Effector CD8-positive, alpha-beta T cell (primary cell): ENCODE measurements at places on chromosomes 13 and 19.

DNA sequence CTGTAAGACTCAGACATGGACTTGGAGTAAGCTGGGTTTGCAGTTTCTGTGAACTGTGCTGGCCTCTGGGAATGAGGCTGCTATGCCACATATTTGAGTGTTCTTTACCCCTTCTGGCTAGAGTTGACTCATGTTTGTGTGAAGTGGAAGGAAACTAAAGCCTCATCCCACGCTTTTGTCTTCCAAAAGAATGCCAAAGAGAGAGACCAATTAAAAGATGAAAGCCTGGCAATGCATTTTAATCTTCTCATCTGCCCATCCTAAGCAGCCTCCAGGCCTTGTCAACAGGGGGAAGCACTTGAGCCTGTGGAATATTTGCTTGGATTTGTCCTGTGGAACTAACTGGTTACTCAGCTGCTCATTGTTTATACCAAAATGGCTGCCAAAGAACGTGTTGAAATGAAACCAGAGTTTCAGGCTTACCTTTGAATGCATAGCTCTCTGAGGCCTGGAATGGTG, 49.1 kb downstream of the LMO7 start:
- no peak for DNase-seq

- DNase-seq, result no peak
Observed at GRCh38 chr19:31821346-31821745, 472.1 kb upstream of the TSHZ3 start.

DNA sequence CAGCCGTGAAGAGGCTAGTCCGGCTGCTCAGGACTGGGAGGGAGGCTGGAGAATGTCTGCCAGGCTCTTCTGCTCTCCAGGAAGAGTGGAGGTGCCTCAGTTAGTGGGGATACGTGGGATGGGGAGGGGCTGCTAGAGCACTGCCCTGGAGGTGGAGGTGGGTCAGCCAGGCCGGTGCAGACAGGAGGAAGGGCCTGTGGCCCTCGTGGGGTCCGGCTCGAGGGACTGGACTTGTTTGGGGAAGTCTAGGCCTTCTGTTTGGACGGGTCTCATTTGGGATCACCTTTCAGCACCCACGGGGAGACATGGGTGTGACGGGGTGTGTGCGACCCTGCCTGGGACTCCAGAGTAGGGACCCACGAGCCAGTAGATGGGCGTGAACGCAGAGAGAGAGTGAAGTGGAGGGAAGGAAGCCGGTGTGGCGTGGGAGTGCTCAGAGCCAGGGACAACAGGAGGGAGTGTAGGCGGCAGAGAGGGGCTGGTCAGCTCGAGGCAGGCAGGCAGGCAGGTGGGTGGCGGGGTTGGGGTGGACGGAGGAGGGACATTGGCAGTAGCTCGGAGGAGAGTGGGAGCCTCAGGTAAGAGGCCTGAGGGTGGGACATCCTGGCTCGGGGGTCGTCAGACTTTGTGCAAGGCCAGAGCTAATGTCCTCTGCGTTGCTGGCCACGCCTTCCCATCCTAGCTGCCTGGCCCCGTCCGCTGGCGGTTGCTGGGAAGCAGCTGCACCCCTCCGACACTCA, 11.5 kb downstream of the EPN1 start:
- DNase-seq, result no peak

DNA sequence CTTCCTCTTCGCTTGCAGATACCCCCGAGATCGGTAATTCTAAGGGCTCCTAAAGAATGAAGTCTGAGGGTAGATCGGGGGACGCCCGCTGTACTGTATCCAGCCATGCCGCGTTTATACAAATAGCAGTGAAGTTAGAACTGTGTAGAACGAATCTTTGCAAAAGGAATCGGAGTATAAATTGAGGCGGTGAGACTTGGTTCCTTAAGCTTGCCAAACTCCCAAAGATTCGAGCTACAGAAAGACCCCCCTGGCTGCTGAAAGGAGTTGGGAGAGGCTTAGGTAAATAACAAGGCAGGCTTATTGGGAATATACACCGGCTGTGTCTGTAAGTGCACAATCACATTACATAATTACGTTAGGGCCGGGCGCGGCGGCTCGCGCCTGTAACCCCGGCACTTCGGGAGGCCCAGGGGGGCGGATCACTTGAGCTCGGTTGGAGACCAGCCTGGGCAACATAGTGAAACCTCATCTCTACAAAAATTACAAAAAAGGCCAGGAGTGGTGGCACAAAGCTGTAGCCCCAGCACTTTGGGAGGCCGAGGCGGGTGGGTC, 12.2 kb downstream of the TMEM160 start:
- no peak for DNase-seq

DNA sequence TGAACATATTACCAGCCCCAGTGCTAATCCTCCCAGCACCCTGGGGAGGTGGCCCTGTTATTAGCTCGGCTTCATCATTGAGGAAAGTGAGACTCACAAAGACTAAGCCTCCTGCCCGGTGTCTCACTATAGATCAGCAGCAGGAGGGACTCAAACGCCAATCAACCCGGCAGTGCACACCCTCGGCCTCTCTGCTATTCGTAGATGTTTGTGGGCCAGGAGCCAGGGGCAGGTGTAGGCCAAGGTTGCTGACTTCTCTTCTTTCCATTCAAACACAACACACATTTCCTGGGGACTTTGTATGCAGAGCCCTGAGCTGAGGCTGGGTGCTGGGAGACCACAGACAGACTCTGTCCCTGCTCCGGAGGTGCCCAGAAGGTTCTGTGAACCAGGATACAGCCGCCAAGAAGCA, 9.4 kb upstream of the SBK3 start:
- no peak for DNase-seq

- no peak for DNase-seq
Observed at GRCh38 chr19:10593148-10593547, 6.0 kb upstream of the AP1M2 start.

DNA sequence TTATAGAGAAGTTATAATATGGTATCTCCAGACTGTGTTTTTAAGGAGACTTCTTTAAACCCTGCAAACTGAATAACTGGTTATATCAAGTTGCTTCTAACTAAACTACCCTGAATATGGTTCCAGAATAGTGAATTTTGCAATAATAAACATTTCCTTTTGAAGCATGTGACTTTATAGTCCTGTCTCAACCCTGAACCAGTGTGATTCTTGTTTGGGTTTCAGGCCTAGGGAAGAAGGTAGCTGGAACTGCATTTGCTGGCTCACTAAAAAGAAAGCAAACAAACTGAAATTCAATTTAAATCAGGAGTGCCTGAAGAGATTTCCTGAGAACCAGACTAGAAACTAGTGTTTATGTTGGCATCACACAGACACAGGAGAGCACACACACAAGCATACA, 4.9 kb downstream of the ARHGEF7 start:
- DNase-seq, result no peak

DNA sequence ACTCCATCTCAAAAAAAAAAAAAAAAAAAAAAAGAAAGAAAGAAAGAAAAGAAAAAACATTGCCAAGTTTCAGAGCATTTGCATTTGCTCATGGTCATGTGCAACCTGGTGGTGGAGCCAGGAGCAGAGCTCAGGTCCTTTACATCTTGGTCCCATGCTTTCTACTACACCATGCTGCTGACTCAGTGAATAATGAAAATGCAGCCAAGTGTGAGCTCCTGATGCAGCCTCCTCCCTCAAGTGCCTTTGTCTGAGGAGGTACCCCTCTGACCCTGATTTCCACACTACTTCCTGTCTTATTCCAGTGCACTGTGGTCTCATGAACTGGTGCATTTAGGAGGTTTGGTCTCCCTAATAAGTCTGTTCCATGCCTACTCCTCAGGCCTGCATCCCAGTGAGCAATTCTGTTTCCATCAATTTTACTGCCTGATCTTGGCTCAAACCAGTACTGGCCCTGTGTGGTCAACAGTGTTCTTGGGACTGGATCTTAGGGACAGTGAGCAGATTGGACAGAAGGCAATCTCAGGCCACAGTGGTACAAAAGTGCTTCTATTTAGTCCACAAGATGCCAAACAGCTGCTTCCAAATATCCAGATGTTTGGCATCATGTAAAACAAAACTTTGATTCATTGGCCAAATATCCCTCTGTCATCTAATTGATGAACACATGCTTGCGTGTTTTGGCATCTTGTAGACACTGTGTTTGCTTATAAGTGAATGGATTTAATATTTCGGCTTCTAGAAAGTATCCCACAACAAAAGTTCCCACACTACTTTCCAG, 28.8 kb upstream of the LRCH1 start:
- no peak for DNase-seq

GRCh38 chr13:53200075-53200474, 171.5 kb downstream of the OLFM4 start:
- DNase-seq, result no peak

GRCh38 chr13:75864718-75865117, 228.6 kb downstream of the LMO7 start:
- DNase-seq, result no peak

DNA sequence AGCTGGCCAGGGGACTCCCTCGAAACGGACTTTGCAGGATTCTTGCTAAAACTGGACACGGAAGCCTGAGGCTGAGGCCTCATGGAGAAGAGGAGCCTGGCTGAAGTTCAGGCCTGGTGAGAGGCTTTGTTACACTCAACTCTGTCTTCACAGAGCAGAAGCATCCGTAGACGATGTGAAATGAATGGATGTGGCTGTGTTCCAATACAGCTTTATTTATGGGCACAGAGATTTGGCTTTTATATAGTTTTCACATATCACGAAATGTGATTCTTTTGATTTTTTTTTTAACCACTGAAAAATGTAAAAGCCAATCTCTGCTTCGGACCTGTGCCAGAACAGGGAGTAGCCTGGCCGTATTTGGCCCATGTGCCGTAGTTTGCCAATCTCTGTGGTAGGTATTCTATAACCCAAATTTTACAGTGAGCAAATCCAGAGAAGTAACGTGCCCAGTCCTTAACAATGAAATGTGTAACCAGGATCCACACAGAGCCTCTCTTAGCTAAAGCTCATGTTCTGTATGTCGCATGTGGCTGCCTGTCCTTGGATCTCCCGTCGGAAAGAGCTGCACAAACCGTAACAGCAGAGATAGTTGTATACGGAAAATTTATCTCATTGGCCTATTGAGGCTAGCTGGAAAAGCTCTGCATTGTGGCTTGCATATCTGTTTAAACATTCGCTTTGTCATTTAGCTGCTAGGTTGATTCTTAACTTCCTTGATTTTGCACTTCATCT, 171.6 kb upstream of the RNF113B start:
- no peak for DNase-seq

DNA sequence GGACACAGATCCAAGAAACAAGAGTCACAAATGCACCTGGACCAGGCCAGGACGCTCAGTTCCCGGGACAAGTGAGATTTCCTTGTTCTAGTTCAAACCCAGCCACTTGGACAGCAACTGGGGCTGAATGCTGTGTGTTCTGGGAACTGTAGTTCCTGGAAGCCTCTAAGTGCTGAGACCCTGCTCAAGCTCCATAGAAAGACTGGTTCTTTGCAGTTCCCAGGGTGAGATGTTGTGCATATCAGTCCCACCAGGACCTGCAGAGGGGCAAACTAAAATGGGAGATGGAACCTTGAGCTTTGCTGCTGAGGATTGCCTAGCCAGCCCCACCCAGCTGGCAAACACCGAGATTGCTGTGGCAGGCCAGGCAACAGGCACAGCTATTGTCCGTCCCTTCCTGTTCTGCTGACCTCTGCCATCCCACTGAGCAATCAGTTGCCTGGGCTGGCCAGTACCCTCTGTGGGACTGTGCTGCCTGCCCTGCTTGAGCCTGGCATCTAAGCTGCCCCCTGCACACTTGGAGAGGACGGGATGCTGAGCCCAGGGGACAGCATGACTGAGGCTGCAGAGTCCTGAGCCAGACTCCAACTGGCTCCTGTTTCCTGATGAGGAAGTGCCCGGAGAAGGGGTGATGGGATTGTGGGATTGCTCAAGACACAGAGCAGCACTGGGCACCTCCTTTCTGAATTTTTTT, 1.4 kb upstream of the GIPC1 start:
- no peak for DNase-seq

GRCh38 chr19:15196360-15197005, 4.3 kb downstream of the NOTCH3 start:
- DNase-seq, result no peak

GRCh38 chr13:77916488-77916887, 2.1 kb downstream of the EDNRB start:
- no peak for DNase-seq

GRCh38 chr13:92886535-92887077, 340.0 kb upstream of the GPC6 start:
- no peak for DNase-seq

GRCh38 chr13:69545551-69545950, 562.1 kb upstream of the ATXN8OS start:
- no peak for DNase-seq

- no peak for DNase-seq
Observed at GRCh38 chr13:45368571-45368970, 27.6 kb upstream of the TPT1 start.

DNA sequence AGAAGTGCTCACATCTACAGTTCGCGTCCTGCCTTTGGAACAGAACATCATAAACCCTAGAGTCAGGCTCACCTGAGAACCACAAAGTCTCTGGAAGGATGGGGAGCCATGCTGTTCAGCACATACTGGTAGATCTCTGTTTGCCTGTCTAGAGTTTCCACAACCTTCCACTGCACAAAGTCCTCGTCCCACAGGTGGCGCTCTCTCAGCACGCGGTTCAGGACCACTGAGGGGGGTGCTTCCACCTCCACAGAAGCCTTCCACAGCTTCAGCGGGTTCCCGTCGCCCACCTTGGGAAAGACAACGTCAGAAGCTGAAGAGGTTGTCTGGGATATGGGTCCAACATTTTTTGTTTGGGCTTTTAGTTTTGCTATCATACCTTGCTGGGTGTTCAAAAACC, 93.6 kb downstream of the KL start:
- no peak for DNase-seq

GRCh38 chr13:27712421-27712820, 79.9 kb upstream of the GSX1 start:
- DNase-seq, result no peak

DNA sequence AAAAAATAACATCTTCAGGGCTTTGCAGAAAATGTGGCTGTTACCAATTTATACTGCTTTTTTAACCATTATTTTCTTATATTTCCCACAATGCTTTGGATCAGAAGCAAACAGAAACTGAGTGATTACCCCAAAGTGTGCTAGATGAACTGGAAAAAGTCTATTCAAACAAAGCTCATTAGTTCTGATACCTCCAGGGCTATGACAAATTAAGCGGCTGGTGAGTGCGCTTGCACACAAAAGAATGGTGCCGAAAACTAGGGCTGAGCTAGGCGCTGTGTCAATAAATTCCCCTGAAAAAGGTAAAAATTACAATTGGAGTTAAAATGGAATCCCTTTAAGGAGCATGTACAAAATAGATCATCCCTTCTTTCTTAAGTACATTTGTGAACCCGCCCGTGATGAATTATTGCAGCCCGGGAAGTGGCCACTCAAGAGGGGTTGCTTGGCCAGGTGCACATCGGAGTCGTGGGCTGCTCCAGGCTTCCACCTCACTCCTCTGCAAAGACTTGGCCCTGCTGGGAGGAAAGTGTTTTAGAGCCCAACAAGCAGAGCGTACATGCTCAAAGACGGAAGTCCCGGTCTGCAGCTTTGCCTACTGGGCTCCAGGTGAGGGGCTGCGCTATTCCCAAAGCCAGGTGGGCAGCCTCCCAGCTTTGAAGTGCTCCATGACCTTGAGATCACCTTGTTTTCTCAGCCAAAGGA, 164.0 kb upstream of the ZNF507 start:
- DNase-seq, result no peak
